Aorta (tissue), 5 donors: ENCODE measurements at places on chromosomes 16 and 17.
A peak's percentile ranks its signal among the peaks of the same experiment; 100 is the strongest.

GRCh38 chr16:86405319-86405718 lies 105.0 kb upstream of the FOXF1 start:
- DNase-seq: peak; percentile 62

DNA sequence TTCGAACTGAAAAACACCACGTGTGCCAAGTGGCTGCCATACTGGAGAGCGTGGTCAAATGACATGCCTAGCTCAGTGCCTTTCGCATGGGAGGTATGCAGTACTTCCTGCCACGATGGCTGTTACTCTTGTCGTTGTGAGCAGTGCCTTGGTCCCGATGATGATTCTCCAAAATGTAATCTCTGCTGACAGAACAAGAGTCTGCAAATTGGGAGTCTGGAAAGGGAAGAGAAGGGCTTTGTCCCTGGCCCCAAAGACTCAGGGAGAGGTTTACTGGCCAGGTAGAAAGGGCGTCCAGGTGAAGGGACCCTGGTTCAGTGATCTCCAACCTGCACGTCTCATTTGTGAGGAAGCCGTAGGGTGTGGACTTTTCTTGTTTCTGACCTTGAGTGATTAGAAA lies 336.6 kb downstream of the WWOX start:
- no peak for DNase-seq

DNA sequence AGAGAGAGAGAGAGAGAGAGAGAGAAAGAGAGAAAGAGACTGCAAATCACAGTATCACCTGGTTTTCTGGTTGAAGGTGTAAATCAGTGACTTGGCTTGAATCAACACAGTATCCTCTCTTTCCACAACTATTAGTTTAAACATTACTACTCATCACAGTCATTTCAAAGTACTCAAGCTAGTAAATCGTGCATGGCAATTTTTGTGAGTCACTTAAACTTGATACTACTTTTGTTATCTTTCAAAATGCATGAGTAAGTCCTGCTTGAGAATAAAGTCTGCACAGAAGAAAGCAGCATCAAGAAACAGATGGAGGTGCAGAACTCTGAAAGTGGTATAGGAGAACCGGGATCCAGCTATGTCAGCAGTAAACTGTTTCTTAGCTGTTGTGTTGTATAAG lies 535.4 kb downstream of the CDH8 start:
- no peak for DNase-seq

GRCh38 chr16:57910696-57911095 lies 60.2 kb downstream of the CNGB1 start:
- no peak for DNase-seq

DNA sequence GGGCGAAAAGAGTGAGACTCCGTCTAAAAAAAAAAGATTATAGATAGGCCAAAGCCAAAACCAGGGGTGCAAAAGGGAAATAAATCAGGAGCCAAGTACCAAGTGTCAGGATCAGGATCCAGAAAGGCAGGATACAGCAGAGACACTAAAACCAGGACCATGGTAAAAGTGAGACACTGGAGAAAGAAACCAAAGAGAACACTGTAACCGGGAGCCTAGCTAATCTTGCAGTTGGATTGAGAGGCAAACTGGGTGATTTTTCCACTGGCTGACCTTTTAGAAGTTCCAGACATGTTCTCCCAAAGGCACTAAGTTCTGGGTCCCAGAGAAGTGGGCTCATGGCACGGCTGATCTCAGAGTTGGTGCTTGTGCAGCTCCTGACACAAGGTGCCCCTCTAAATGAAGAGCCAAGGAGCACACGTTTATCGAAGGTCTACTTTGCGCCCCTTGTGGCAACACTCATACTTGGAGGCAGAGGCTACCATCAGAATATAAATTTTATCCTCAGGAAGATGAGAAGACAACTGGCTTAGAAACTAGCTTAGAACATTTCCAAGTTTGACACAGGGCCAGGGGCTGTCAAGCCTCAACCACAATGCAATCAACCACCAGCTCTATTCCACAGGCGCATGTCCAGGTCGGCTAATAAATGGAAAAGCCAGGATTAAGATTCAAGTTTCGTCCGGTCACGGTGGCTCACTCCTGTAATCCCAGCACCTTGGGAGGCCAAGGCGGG lies 27.5 kb upstream of the HELZ start:
- DNase-seq: no peak

GRCh38 chr17:61468263-61468907 lies 16.2 kb downstream of the TBX4 start:
- no peak for DNase-seq
